ENCODE measurements at places on chromosomes 13 and 19.

GRCh38 chr19:15318241-15318691 lies 14.1 kb downstream of the BRD4 start:
- no peak for DNase-seq

GRCh38 chr13:36736119-36736726 lies 62.4 kb downstream of the SERTM1 start:
- DNase-seq, result peak; percentile 15

GRCh38 chr19:55519451-55520311 lies 17.3 kb downstream of the SBK2 start:
- DNase-seq, result no peak

DNA sequence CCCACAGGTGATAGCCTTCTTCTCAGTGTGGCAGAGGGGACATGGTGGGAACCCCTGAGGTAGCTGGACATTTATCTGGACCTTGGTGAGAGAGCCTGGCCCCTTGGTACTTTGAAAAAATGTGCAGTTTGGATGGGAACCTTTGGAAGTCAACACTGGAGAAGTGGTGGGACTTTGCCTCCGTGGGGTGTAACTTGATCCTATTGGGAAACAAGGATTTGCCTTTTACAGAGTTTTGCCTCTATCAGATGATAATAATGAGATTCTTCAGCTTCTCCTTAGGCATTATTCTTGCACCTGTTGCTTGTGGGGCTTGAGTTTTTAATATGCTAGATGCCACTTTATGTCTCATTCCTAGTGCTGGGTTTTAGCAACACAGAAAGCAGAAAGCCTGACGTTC lies 99.0 kb downstream of the ERCC5 start:
- DNase-seq, result no peak

- no peak for DNase-seq
These were observed 1.2 kb downstream of the CHST8 start for GRCh38 chr19:33622809-33623511.

DNA sequence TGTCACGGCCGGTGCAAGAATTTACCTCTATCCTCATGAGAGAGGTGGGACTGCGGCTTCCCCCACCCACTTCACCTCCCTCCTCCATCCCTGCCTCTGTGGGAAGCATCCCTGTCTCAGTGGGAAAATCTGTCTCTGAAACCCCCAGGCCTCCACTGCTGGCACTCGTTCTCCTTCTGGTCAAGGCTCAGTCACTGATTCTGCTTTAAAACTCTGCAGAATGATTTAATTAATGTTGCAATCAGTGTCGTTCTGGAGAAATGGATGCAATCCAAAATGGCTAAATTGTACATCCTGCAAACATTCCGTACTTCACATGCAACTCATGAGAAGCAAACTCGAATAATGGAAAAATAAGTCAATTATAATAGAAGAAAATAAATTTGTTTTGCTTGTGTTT lies 5.6 kb downstream of the RASL11A start:
- DNase-seq, result no peak

- DNase-seq, result peak; percentile 18
These were observed 27.6 kb upstream of the MATK start for GRCh38 chr19:3813473-3814392.

DNA sequence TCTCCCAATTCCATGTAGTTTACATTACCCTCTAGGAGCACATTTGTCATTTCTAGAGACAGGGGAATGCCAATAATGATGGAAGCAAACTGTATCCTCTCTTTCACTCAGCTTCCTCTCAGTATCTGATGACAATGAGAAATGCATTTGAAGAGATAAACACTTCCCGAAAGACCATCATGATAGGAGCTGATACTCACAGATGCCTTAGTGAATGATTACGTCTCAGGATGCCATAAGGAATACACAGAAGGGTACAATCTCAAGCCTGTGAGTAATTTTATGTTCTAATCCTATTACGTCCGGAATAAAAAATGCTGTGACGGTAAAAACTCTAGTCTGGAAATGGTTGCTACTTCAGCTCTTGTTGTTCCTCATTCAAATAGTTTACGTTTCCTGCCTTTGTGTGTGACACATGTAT lies 663.8 kb upstream of the MIR17HG start:
- no peak for DNase-seq

- no peak for DNase-seq
These were observed 617.2 kb downstream of the DCT start for GRCh38 chr13:93862259-93862658.

DNA sequence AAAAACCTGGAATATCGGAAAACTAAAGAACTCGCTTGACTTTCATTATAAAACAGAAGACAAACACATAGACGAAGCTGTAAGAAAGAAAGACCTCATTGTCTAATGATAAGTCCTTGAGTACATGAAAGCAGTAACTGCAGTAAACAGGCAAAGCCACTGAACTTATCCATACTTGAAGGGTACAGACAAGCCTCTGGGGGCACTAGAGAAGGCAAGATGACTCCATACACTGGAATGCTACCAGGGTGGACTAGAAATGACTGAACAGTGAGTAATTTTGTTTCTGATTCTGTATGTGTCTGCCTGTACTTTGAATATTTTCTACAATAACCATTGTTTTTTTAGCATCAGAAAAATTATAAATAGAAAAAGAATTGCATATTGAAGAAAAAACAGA lies 507.9 kb downstream of the UQCRFS1 start:
- DNase-seq, result no peak

- no peak for DNase-seq
These were observed 121.3 kb upstream of the UFM1 start for GRCh38 chr13:38228322-38228721.

DNA sequence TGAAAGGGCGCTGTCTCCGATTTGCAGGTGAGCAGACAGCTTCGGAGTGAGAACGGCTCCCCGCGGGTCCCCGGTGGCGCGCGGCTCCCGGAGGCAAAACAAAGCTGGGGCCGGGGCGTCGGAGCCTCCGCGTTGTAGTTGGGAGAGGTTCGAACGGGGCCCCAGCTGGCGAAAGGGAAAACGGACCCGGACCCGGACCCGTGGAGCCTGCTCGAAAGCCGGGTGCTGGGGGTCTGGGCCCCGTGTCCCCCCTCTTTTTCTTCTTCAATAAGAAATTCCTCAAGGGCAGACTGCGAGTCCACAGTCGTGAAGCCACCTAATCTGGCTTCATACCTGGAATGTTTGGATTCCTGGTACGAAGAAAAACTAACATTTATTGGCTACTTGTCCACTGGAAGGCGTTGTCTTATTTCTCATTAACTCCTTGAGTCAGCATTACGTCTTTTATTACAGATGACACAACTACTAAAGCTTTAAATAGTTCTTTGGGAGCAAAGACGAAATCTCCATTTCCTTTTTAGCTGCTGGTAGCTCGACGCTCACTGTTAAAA lies 632 bp upstream of the MTIF3 start:
- peak; percentile 20 for DNase-seq

DNA sequence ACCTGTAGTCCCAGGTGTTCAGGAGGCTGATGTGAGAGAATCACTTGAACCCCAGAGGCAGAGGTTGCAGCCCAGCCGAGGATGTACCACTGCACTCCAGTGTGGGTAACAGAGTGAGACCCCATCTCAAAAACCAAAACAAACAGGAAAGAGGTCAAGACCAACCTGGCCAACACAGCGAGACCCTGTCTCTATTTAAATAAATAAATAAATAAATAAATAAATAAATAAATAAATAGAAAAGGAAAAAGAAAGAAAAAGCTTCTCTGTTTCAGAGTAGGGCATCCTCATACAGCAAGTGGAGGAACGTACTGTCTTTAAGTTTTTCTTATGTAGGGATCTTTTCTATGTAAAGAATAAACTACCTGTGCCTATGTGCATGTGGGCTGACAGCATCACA lies 2.3 kb downstream of the ZNF700 start:
- DNase-seq, result no peak

DNA sequence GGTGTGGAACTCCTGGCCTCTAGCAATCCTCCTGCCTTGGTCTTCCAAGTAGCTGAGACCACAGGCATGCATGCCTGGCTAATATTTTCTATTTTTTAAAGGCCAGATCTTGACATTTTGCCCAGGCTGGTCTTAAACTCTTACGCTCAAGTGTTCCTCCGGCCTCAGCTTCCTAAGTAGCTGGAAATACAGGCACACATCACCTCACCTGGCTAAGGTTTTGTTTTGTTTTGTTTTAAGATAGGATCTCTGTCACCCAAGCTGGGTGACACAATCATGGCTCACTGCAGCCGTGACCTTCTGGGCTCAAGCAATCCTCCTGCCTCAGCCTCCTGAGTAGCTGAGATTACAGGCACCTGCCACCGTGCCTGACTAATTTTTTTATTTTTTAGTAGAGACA lies 5.5 kb upstream of the RLN3 start:
- no peak for DNase-seq

GRCh38 chr19:52140032-52140710 lies 433 bp upstream of the ZNF616 start:
- no peak for DNase-seq

DNA sequence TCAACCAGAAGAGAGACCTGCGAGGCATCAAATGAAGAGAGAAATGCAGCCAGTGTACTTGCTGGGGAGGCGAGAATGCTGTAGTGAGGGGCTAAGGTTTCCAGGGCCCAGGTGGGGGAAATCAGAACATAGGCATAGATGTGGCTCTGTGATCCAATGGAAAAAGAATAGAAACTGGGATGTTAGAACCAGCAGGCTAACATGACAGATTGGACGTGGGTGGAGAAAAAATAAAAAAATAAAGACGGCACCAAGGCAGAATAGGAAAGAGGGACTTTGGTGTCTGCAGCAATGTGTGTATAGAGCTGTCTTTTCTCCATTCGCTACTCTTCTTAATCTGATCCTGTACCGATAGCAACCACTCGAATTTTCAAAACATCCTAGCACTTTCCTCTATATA lies 381.0 kb upstream of the NBEA start:
- DNase-seq, result no peak

- no peak for DNase-seq
These were observed 238.9 kb downstream of the TSHZ3 start for GRCh38 chr19:31110336-31110735.

GRCh38 chr19:46426035-46426505 lies 2.7 kb downstream of the PNMA8C start:
- no peak for DNase-seq

DNA sequence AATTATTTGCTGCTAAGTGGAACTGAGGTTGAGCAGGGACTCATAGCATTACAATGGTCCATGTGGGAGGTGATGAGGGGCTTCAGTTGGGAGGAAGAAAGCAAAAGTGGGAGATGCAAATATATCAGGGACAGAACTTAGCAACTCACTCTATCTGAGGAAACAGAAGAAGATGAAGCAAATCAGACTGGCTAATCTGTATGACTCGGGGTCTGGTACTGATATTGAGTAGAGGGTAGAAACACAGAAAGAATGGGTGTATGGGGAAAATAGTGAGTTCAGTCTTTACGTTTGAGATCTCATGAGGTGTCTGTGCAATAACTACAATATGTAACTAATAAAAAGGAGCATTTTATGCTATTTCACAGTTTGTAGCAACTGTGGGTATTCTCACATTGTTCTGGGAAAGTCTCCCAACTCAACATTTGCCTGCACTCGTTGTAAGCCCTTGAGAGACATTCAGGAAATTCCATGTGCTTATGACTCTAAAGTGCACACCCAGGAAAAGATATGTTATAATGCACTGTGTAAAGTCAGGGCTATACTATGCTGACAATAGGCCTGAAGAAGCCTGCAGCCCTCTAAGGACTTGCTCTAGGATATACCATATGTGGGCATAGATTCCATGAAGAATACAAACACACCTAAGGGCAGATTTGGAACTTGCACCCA lies 183.5 kb downstream of the SPRY2 start:
- DNase-seq, result no peak

DNA sequence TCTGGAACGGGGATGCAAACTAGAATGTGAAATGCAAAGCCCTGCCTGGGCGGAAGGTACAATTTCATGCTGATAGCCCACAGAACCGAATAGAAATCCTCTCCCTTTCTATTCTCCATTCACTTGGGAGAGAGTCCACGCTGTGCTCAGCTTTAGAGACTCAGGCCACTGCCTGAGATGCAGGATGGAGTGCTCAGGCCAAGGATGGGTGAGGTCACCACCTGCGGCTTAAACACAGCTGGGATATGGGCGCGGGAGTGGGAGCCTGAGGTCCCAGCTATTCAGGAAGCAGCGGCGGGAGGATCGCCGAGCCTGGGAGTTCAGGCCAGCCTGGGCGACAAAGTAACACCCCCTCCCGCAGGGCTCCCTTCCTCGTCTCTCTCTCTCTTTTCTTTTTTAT lies 446 bp upstream of the ZNF83 start:
- no peak for DNase-seq

GRCh38 chr19:29014857-29015436 lies 198.0 kb downstream of the UQCRFS1 start:
- DNase-seq, result no peak

- no peak for DNase-seq
These were observed 12.2 kb downstream of the ZNF30 start for GRCh38 chr19:34938886-34939285.

DNA sequence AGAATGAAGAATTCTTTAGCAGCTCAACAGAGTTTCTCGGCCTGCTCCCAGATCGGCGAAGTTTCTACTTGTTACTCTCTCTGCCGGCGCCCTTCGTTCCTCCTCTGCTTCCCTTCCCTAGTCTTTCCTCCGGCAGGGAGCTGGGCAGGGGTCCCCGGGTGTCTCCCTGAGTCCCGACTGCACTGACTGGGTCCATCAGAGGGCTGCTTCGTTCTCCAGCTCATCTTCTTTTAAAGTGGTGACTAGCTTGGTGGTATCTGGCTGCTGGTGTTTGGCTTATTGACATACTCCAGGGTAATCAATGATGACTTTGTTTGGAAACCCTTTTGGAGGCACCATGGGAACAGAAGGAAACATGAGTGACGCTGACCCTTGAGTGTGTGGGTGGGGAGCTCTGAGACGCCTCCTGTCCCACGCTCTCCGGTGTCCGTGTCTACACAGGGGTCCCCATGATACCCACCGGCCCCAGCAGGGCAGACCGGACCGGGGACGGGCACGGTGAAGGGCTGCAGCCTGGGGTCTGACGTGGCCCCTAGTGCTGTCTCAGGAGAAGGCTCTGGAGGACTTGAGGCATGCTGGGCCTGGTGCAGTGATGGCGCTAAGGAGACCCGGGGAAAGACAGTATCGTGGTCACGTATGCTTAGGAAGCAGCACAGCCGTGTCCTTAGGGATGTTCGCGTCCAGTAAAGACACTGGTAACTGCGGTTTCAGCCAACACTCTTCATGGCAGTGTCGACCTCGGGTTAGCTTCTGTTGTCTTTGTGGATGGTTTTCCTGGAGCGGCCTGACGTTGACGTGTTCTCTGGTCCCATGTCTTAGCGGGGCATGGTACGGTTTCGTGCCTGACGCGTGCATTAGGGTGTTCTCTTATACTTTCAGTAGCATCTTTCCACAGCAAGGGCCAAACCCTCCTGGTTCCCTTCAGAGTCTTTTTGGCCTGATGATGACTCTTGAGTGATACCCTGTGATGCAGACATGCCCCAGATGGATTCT lies 23.8 kb downstream of the NAXD start:
- no peak for DNase-seq

DNA sequence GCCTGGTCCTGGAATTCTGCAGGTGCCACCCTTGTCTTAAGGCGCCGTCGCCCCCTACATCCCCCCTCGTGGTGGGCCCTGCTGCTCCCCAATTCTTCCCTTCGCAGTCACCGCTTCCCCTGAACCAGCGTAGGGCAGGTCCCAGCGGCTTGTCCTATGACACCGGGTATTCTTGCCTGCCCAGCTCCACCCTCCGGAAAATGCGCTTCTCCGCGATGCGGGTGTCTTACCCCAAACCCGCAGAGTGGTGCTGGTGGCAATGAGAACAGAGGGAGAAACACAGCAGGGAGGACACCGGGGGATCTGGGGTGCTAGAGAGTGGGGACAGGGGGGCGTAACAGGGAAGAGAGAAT lies 9.0 kb downstream of the ZNF808 start:
- peak; percentile 35 for DNase-seq

Data from CD4-positive, alpha-beta T cell treated with Interleukin-2 at 100 ng/mL for 4 hours (primary cell).